ENCODE measurements at places on chromosomes 6 and 20.
A peak's percentile ranks its signal among the peaks of the same experiment; 100 is the strongest.

DNA sequence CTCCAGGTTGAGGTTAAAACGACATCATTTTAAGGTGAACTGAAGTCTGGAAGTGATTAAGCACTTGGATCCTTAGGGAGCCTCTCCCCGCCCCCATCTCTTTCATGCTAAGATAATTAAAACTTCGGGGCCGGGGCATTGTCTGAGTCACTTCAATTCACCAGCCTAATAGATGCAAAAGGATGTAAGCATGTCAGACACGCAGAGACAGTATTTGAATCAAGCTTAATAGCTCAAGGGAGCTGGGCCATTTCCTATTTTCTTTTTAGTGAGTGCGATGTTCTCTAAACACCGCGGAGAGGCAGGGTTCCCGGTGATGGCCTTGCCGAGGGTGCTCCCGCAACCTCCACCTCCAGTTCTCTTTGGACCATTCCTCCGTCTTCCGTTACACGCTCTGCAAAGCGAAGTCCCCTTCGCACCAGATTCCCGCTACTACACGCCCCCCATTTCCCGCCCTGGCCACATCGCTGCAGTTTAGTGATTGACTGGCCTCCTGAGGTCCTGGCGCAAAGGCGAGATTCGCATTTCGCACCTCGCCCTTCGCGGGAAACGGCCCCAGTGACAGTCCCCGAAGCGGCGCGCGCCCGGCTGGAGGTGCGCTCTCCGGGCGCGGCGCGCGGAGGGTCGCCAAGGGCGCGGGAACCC, 516 bp upstream of the IRF4 start:
- no peak for DNase-seq

GRCh38 chr6:72419966-72420365, 201.9 kb upstream of the KCNQ5 start:
- DNase-seq: no peak

DNA sequence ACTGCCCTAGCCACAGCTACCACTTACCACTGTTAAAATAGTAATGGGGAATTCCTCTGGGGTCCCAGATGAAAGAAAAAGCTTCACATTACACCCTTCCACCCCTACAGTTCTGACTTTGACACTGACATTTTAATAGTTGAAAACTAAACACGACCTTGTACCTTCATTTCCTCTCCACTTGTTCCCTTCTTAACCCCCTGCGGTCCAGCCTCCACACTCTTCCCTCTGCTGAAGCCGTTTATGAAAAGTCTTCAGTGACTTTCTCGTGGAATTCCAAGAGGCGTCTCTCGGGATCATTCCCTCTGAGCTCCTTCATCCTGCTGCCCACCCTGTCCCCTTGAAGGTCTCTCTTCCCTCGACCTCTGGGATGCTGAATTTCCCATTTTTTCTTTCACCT, 36.6 kb upstream of the TIAM2 start:
- DNase-seq: no peak

GRCh38 chr6:17622144-17622543, 22.0 kb downstream of the FAM8A1 start:
- no peak for DNase-seq

DNA sequence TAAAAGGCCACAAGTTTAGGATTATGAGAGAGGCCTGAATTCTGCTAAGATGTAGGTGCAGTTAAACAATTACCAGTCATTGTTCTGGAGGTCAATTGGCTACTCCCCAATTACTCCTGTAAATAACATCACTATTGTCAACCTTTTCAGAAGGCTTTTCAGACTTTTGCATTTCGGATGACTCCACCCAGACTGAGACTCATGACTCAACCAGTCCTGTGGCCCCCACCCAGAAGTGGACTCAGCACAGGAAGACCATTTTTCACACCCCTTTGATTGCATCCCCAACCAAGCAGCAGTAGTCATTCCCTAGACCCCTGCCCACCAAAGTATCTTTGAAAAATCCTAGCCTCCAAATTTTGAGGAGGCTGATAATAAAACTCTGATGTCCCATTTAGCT, 139.3 kb upstream of the SLC22A16 start:
- no peak for DNase-seq

GRCh38 chr20:10716855-10717254, 43.1 kb upstream of the JAG1 start:
- no peak for DNase-seq

- DNase-seq: no peak
Measured at GRCh38 chr6:164178679-164179332, 764.3 kb downstream of the QKI start.

DNA sequence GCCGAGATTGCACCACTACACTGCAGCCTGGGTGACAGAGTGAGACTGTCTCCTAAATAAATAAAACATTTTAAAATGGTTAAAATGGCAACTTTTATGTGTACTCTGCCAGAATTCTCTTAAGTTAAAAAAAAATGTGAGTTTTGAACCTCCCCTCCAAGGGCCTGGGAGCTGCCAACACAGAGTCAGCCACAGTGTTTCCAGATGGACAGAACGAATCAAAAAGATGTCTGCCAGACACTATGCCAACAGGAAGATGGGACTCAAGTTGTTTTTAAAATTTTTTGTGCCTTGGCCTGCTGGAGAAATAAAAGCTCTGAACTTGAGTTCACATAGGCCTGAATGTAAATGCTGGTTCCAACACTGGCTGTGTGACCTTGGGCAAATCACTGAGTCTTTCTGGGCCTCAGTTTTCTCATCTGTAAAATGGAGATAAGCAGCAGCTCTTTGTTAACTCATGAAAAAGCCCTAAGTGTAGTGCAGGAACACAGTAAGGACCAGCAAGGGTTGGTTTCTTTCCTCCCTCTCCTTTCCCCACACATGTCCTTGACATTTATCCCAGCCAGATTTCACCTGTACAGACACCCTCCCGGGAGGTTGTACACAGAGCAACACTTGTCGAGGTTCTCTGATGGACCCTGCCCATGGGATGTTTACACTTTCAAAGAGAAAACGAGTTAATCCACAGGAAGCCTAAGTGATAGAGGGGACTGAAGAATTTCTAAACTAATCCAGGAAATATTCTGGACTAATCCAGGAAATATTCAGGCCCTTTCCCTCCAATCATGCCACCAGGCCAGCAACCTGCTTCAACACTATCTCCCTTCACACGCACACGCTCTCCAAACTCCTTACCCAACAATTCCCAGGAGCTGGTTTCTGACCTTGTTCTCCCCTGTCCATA, 35.0 kb downstream of the MRPL14 start:
- no peak for DNase-seq

DNA sequence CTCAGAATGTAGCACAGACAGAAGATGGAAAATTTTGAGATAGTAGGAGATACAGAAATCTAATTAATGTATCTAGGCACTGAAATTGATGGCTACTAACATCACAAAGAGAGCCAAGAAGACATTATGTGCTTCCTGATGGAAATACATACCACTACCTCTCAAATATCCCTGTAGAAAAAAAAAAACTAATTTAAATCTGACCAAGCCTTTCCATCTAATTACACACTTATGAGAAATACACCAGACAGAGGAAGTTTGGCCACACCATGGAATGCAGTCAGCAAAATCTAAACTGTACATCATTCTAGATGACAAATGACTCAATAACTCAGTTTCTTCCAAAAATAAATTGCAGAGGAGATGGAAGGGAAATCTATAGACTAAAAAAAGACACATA, 18.9 kb downstream of the VPS52 start:
- no peak for DNase-seq

DNA sequence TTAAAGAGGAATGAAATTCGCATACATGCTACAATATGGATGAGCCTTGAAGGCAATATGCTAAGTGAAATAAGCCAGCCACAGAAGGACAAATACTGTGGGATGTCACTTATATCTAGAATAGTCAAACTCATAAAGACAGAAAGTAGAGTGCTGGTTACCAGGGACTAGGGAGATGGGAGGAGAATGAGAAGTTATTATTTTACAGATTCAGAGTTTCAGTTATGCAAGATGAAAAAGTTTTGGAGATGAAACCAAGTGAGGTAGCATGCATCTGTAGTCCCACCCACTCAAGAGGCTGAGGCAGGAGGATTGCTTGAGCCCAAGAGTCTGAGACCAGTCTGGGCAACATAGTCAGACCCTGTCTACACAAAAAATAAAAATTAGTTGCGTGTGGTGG, 82.5 kb upstream of the ARID1B start:
- DNase-seq: no peak

GRCh38 chr6:125346201-125346925, 44.6 kb upstream of the HDDC2 start:
- no peak for DNase-seq

GRCh38 chr20:12264711-12265110, 347.0 kb downstream of the BTBD3 start:
- no peak for DNase-seq

GRCh38 chr6:11729076-11729475, 49.5 kb downstream of the ADTRP start:
- DNase-seq: no peak

DNA sequence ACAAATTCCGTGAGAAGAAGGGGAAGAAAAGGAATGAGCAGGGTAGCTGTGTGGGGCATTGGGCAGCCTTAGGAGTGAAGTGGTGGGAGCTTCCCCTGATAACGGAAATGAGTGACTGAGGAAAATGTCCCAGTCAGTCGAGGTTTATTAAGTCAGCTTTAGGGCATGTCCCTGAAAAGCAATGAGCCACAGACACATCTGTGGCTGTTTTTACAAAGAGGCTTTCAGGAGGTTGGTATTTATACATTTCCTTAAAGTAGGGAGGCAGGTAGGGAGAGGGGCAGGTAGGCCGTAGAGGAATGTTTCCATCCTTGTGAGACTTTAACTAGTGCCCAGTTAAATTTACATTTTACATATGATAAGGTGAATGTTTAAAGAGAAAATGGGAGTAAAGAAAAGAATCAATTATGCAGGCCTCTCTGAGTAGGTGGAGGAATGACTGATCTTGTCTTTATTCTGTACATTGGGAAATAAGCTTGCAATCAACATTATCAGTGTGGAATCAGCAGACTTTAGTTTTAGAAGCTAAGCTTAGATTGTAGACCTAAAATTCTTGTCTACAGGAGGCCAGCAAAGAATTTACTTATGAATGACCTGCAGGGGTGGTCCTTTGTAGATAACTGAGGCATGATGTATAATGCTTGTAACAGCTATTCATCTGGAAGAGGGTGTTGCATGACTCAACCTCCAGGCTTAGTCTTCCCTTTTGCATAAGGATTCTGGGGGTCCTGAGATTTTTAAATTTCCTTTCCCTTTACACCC, 18.5 kb downstream of the SLC22A2 start:
- no peak for DNase-seq

GRCh38 chr20:1423625-1424106, 30.8 kb upstream of the FKBP1A start:
- no peak for DNase-seq

GRCh38 chr20:32483351-32484224, 101.5 kb downstream of the NOL4L start:
- DNase-seq: peak; percentile 47

DNA sequence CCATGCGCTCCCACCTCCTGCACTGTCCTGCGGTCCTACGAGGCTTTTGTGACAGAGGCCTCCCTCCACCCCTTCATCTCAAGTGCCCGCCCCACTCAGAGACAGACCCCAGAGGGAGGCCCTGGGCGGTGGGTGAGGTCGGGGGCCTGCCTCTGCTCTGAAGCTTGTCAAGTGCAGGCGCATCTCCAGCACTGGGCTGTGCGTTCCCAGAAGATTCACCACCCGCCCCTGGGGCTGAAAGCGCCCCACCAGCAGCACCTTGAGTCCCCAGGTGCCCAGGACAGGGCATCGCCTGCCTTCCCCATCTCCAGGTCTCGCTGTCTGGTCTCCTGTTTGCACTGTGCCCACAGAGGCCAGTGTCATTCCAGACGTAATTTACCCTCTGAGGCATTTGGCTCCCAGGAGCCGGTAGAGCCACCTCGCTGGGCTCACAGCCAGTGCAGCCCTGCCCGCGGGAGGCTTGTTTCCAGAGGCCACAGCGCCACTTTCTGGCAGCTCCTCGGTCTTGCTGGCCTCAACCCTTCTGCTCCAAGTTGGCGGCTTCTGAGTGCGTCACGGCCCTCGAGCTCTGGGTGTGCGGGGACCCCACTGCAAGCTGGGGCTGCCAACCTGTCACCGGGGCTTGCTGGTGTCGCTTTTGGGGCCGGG, 191.1 kb downstream of the TAF4 start:
- DNase-seq: no peak

- no peak for DNase-seq
Measured at GRCh38 chr20:48128436-48128835, 343.2 kb upstream of the SULF2 start.

DNA sequence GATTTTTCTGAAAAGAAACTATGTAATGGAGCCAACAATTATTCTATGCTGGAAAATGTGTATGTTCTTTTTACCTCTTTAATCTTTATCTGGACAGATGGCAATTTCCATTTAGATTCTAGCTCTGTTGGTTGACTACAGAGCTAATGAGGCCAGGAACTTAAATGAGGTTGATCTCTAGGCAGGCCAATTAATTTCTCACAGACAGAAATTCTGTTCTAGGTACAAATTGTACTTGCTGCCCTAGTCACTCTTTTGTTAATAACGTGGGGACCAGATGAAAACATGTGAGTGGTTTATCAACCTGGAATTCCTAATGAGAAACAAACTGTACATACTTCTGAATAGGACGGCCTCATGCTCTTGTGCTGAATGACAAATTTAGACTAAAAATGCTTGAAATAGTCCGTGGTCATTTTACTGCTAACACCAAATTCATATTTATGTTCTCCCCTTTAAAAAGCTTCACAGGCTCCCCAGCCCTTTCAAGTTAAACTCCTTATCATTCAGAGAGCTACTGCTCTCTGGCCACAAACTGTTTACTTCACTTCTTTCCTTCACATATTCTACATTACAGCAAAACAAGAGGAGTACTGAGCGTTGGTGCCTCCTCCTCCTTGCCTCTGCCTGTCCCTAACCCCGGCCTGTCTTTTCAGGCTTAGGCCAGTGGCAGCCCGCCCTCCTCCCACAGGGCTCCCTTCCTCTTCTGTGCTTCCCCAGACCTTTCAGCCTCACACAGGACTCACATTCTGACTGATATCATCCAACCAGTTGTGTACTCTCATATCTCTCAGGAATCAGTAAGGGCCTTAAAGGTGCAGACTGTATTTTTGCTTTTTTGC, 41.4 kb downstream of the DTNBP1 start:
- DNase-seq: no peak

DNA sequence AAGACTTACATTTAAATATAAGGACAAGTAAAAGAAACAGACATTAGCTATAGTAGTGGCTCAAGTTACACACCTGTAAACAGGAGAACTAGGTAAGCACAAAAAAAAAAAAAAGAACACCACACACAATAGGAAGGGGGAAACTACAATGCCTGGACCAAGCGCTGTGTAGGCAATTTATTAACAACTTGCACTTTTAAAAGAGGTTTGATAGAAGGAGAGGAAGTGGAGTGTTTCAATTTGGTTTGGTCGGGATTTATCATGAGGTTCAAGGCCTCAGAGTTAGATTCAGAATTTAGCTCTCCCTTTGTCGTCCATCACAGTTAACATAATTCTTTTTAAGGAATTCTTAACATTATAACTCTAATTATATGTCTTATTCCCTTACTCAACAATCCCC, 1.1 kb upstream of the USP49 start:
- DNase-seq: no peak

GRCh38 chr6:73231986-73232391, 6.7 kb upstream of the KHDC1L start:
- DNase-seq: no peak

- DNase-seq: no peak
Measured at GRCh38 chr20:6579417-6579816, 188.1 kb upstream of the BMP2 start.

- DNase-seq: no peak
Measured at GRCh38 chr20:52518735-52519134, 327.2 kb upstream of the ZFP64 start.

All from NCI-H1436 treated with DMSO at 0.1 percent for 48 hours (cell line).